ENCODE measurements at places on chromosomes 7 and 10. TPM values are rescaled to one million over a fixed set of nuclear protein-coding genes. Genes with fewer than 3 reads are reported as not detected.

The GNAT3 gene
- total RNA-seq = not detected

The VWC2 gene
- under 0.01 TPM for total RNA-seq

DNA sequence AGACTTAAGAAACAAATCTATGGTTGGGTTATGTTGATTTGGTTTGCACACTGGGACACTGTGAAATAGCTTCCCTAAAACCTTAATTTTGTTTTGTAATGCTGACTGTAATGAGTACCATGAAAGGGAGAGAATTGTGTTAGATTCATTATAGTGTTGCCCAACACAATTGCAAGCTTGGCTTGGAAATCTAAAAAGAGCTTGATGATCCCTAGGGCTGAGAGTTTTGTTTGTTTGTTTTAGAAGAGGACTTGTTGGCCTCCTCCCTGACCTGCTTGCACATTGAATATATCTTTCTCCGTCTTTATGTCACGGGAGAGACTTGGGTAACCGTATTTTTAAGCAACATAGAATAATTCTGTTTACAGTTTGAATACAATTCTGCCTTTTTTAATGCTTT, 410.1 kb downstream of the ARL4A start:
- DNase-seq = no peak

- DNase-seq = no peak
These were observed 72.8 kb upstream of the PPIF start for GRCh38 chr10:79274279-79275104.

- no peak for DNase-seq
These were observed 250.4 kb upstream of the CACNA2D1 start for GRCh38 chr7:82694022-82694421.

- no peak for DNase-seq
These were observed 184.8 kb downstream of the NPSR1 start for GRCh38 chr7:34842782-34843181.

Measured in kidney epithelial cell (primary cell).